Activated T-helper 1 cell treated with anti-CD3 and anti-CD28 coated beads, Interleukin-2, amount 50 U/mL, for 16 hours (primary cell): ENCODE measurements at places on chromosomes 13 and 19.
A peak's percentile ranks its signal among the peaks of the same experiment; 100 is the strongest.

- DNase-seq = no peak
These were observed 2673.8 kb downstream of the PCDH9 start for GRCh38 chr13:64556376-64556775.

DNA sequence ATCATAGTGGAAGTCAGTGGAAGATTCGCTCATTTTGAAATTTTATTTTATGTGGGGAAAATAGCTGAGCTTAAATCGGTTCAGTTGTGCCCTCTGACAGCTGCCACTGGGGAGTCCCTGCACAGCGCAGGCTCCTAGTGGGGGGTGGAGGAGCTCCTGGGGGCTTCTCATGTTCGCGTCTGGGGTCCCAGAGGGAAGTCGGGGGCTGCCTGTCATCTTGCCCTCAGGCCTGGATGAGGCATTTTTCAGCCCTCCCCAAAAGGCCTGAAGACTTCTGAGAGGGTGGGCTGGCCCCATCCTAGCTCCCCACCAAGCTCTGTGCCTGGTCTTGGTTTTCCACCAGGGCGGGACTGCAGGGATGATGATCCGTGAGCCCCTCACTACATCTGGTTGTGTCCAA is 82.1 kb downstream of the CHST8 start:
- DNase-seq = no peak

DNA sequence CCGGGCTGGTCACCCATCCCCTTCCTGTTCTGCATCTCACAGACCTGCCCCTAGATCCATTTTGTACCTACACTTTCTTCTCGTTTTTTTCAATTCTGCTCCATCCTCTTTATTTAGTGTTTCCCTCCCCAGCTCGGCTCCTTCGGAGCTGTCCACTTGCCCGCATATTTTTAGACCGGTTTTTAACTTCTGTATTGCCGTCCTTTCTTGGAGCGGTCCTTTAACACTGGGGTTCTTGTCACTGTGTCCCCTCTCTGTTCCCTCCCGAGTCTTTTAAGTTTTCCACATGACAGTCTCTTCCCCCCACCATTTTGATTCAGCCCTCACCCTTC is 1.7 kb downstream of the ARHGAP35 start:
- no peak for DNase-seq

GRCh38 chr19:43934055-43934984 is 762 bp downstream of the ZNF45 start:
- DNase-seq = no peak

DNA sequence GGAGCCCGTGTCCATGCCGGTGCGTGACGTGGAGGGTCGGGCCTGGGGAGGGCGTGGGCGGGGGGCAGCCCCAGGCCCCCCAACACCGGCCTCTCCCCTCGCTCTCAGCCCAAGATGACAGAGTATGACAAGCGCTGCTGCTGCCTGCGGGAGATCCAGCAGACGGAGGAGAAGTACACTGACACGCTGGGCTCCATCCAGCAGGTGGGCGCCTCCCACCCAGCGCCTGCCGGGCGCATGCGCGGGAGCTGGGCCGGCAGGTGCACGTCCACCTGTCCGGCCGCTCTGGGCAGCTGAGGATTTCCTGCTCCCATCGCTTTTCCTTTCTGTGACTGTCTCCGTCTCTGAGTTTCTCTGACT is 49.8 kb downstream of the VAV1 start:
- no peak for DNase-seq

DNA sequence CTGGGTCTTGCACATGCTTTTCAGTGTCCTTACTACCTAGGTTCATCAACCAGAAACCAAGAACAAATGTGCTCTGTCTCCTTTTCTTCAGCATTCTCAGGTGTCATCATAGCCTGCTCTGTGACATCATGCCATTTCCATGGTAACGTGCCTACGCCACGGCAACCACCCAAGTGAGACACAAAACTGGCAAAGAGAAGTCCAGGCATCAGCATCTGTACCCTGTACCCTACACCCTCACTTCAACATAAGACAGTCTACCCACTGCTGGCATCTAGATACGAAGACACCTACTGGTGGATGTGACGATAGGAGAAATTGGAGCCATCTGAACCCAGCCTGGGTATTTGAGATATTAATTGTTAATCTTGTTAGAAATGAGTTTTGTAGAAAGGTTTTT is 13.3 kb downstream of the ZC3H4 start:
- DNase-seq = no peak

DNA sequence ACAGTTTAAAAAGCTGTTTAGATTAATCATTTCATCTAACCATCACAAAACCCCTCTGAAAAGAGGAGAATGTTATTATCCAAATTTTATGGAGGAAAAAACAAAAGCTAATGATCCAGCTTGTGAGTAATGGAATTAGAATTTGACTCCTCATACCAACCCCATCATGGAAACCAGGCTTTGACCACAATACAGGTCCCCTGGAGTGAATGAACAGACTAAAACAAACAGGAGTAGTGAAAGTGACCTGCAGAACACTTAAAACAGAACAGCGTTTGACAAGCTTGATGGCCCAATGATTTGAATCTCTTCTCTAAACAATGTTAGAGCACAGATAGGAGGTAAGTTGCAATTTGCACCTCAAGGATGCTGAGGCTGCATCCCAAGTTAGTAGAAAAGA is 230.0 kb downstream of the DCT start:
- DNase-seq = no peak

DNA sequence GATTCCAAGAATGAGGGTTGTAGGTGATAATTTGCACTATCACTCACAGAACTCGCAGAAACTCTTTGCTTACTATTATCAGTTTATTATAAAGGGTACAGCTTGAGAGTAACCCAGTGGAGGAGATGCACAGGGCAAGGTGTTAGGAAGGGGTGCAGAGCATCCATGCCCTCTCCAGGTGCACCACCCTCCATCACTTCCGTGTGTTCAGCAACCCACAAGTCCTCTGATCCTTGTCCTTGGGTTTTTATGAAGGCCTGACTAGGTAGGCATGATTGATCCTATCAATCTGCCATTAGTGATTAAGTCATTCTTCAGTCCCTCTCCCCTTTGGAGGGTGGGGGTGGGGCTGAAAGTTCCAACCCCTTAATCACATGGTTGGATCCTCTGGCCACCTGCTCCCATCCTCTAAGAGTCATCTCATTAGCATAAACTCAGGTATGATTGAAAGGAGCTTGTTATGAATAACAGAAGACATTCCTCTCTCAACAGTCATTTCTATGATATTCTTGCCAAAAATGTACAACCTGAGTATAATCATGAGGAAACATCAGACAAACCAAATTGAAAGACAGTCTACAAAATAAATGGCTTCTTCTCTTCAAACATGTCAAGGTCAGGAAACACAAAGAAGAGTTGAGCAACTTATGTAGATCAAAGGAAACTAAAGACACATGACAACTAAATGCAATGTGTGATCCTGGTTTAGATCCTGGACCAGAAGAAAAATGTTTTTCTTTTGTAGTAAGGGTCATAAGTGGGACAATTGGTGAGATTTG is 225.4 kb downstream of the PCCA start:
- DNase-seq = no peak

DNA sequence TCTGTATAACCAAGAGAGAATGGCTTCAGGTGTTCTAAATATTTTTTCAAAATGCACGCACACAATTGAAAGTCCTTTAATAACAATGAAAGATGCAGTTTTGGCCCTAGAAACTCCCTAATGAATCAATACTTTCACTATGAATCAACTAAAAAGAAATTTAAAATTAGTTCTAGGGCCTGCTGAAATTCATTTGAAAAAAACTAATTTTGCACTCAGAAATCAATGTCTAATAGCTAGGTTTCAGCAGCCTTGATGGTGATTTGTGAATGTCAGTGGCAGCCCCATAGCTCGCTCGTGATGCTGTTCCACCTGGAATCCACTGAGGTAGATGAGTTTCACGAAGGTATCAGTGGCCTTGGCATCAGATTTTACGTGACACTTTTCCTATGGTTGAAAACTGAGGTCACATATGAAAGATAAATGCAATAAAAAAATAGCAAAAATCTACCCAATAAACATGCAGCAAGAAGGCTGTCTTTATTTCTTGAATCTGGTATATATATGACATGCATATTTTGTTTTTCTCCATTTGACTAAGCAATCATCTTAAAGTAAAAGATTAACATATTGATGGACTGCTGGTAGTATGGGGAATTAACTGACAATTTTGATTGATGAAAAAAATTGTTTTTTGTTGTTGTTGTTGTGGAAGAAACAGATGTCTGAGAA is 141.0 kb downstream of the AKAP11 start:
- DNase-seq = no peak

GRCh38 chr19:23790641-23791488 is 32.2 kb upstream of the ZNF681 start:
- DNase-seq = no peak

DNA sequence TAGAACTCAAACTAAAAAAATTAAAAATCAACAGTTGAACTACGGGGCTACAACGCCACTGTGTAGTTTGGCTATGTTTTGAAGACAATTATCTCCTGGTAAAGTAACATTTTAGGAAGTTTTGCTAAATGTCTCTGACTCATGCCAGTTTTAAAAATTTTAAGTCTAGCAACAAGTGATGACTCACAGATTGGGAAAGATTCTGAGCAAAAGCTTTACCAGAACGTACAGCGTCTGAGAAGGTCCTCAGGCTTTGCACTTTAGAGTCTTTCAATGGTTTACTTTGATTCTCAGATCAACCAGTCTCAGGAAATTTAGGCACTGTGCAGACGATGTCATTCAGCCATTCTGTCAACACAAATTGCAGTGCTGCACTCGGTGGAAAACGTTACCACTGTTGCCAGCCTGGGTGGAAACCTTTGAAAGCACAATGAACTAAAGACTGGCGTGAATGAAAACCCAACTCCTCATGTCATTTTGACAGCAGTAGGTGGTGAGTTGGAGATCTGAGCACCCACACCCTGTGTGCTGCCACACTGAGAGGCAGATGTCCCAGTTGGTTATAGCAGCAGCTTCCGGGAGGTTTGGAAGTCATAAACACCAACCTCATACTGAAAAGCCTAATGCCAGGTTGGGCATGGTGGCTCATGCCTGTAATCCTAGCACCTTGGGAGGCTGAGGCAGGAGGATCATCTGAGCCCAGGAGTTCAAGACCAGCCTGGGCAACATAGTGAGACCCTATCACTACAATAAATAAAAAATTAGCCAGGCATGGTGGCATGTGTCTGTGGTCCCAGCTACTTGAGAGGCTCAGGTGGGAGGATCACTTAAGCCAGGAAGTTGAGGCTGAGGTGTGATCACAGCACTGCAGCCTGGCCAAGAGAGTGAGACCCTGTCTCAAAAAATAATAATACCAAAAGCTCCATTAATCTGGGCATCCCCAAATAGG is 6.3 kb upstream of the WTIP start:
- DNase-seq = no peak

DNA sequence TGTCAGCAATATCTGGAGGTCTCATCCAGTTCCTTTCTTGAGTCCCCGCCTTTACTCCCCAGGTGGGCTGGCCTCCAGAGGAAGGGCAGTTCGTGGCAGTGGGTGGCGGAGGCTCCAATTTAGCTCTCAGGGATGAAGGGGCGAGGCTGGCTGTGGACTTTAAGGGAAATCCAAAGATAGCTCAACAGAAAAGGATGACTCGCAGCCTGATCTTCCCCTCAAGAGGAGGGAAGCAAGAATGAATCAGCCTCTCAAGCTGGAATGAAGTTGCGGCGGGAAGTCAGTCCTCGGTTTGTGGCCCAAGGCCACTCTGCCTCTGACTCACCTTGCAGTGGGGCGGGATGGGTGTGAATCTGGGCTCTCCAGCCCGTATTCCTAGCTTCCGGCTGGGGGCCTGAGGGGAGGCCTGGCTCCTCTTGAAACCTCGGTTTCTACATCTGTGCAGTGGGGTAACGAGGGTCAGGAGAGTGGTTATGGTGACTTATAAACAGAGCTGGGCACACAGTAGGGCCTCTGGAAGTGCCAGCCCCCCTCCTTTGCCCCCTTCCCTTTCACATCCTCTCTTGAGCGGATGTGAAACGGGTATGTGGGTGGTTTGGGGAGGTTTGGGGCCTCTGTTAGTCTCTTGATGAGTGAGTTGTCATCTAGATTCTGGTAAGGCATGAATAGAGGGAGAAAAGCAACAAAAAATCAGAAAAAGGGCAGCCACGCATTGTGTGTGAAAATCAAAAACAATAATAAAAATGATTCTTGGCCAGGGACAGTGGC is 10.5 kb upstream of the SMG9 start:
- DNase-seq = peak; percentile 67

GRCh38 chr13:75416327-75417011 is 65.5 kb downstream of the TBC1D4 start:
- DNase-seq = no peak

GRCh38 chr13:98707281-98707999 is 45.0 kb downstream of the SLC15A1 start:
- DNase-seq = no peak

GRCh38 chr19:52398081-52398441 is 412 bp downstream of the ZNF528 start:
- no peak for DNase-seq

- DNase-seq = no peak
These were observed 179.5 kb downstream of the GGACT start for GRCh38 chr13:100409132-100409531.

DNA sequence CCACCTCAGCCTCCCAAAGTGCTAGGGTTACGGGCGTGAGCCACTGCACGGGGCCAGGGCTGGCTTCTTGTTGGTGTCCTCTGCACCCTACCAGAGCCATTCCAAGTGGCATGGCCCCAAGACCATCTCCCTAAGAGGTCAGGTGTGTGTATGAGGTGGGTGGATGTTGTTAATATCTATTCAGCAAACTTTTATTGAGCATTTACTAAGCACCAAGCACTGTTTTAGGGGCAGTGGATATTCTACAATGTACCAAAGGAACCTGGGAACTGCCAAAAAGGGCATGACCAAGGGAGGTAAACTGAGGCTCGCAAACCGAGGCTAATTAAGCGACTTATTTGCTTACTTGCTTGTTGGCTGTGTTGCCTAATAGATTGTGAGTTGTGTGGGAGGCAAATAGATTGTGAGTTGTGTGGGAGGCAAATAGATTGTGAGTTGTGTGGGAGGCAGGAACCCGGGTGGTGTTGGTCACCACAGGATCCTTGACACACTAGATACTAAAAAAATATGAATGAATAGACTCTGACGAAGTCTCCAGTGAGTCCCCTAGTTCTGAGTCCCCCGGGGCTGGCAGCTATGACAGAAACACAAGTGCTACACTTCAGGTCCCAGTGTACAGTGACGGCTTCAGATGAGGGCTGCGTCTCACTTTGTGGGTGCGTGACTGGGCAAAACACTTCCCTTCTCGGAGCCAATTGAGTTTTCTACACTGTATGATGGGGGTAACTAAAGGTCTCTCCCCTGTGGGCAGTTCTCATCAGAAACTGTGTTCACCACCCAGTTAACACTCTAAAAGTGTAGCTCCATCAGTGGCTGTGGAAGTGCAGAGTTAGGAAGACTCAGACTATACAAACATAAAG is 5.0 kb upstream of the BICRA start:
- DNase-seq = no peak

- DNase-seq = no peak
These were observed 1.4 kb downstream of the UHRF1 start for GRCh38 chr19:4910594-4911281.
